CD4-positive, alpha-beta T cell (primary cell): ENCODE measurements at places on chromosomes 6 and 20.

- no peak for DNase-seq
These were observed 51.3 kb downstream of the FAM120B start for GRCh38 chr6:170357812-170358211.

GRCh38 chr6:25789475-25789874 lies 34.9 kb downstream of the SLC17A4 start:
- DNase-seq: no peak

DNA sequence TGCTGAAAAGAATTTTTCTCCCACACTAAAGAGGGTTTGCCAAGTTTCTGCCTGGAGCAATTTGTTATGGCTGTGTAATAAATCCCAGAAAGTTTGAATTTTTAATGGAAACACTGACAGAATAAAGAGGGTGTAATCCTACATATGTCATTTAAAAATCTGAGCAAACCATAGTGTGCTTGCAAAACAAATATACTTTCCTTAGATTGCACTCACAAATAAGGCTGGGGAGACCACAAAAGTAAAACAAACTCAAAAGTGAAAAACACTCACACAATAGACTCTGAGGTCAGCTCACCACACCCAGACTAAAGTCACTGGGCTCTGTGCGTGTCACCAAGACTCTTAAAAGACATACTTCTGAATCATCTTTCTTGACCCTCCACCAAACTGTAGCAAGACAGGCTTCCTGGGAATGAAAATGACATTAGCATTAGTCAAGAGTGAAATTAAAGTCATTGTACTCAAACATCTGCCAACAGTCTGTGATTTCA lies 4.8 kb upstream of the ATXN1 start:
- DNase-seq: peak; percentile 32

- no peak for DNase-seq
These were observed 208.4 kb downstream of the ADGRG6 start for GRCh38 chr6:142510211-142510610.

- no peak for DNase-seq
These were observed at the start of gene OVOL2 for GRCh38 chr20:18057101-18057993. TSS of gene OVOL2 (minus strand) at chr20:18057916. CDS start at chr20:18057634, 282 bp downstream.

- DNase-seq: no peak
These were observed 82.1 kb upstream of the SIRPA start for GRCh38 chr20:1813101-1813529.

GRCh38 chr20:49906101-49906604 lies 9.2 kb downstream of the SPATA2 start:
- DNase-seq: no peak

DNA sequence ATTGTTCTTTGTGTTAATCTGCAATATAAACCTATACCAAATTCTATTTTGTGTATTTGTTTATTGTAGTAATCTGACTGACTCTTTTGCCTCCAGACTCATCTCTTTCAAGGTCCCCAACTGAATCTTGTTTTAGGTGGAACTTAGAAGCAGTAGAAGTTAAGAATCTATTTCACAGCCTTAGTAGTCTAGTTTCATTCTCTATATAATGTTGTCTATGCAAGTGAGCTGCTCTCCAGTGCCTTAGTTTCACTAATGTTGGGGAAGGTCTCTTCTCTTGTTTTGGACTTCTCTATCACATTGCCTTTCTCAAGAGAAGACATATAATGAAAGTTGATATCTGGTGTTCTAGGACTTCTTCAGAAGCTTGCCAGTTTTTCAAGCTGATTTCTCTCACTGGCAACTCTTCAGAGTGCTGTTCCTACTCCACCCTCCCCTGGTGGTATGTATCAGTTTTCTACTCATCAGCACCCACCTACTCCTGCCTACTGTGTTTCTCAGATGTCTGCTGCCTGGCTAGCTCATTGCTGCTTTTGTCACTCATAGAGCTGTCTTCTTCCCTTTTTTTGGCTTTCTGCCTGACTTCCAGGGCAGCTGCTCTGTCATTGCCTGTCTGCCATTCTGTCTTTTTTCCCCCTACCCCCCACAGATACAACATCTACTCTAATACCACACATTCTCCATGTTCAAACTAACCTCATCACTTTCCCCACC lies 82.1 kb downstream of the PTPRA start:
- no peak for DNase-seq

- DNase-seq: no peak
These were observed 160.8 kb upstream of the BMP2 start for GRCh38 chr20:6606651-6607050.

- DNase-seq: no peak
These were observed 10.7 kb downstream of the SDC4 start for GRCh38 chr20:45337367-45338120.

DNA sequence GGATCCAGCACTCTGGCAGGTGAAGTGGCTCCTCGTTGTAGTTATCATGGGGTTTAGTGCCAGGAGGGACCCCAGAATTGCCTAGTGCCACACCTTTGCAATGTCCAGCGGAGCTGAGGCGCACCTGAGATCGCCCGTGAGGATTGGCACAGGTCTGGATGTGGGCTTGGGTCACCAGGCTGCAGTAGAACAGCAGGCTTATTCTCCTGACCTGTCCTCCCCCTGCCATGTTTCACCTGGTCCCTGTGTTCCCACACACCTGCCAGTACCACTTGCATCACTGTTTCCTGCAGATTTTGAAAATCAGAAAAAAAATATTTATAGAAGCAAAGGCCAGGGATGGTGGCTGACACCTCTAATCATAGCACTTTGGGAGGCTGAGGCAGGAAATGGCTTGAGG lies 16.7 kb downstream of the ENTPD6 start:
- no peak for DNase-seq

- DNase-seq: peak; percentile 53
These were observed 523 bp downstream of the CDS2 start for GRCh38 chr20:5127204-5127858.

DNA sequence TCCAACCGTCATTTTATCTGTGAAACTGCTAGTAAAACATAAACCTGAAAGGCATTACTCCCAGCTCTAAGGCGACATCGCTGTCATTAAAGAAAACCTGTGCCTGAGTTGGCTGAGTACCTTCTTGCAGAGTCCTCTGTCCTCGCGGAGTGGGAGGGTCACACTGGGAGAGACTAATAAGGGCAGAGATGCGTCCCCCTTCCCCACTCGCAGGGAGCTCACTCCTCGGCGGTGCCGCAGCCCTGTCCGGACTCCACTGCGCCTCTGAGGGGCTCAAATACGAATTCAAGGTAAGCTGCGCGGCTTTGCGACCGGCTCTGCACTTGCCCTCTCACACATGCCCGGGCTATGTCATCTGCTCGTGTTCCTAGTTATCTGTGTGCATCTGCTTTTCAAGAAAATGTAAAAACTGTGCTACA lies at the start of gene COL19A1:
COL19A1 (plus strand) TSS at position 206 of the 419 bp plus-strand sequence. CDS start 13,012 bp downstream, outside the sequence.
- peak; percentile 3 for DNase-seq

- DNase-seq: no peak
These were observed 7.3 kb upstream of the KCNG1 start for GRCh38 chr20:51029963-51030920.

DNA sequence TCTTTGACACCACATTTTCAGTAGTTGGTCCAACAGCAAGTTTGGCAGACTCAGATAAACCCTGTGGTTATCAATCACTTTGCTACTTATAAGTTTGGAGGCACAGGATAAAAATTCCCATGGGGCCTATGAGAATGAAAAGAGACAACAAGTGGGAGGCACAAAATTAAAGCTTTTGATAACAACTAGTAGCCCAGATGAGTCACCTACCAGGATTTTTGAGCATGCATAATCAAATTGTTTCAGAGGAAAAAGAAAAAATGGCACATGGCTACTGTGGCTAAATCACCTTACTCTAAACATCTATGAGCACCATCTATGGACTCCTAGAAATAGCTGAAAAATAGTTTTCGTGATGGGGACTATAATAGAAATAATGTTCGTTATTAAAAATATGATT lies 40.8 kb upstream of the BMP5 start:
- no peak for DNase-seq

DNA sequence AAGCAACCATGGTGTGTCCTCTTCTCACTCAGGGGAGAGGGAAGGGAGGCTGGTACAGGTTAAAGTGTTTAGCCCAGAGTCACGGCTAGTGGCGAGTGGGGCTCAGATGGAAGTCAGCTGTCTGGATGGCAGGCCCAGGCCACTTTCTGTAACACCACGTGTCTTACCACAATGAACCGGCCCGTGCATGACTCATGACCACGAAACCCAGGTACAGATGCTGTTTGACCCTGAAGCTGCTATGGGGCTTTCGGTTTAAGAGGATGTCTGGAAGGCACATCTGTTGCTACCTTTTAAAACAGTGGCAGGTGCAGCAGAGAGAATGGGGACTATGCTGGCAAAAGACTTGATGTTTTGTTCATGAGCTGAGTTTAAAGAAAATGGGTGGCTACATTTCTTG lies 36.5 kb upstream of the MPC1 start:
- peak; percentile 85 for DNase-seq

DNA sequence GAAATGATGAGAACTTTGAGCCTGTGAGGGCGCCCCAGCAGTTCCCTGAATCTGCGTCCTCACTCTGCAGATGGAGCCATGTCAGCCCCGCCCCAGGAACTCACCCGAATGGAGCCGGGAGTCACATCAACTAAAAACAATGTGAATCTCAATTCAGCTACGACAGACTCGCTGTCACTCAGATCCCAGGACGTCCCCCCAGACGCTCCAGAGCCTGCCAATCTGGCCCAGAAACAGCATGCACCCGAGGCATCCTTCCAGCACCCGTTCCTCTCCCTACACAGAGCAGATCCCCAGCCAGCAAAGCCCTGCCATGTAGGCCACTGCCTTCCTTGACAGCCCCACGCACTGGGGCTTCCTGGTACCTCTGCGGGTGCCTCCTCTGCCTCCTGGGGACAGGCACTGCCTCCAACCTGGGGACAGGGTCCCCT lies 248.0 kb downstream of the TTLL2 start:
- DNase-seq: no peak

- DNase-seq: no peak
These were observed 447.9 kb upstream of the OPRM1 start for GRCh38 chr6:153591159-153591558.

- DNase-seq: no peak
These were observed 44.7 kb downstream of the TNFAIP3 start for GRCh38 chr6:137911675-137912191.

GRCh38 chr6:79001415-79001814 lies 76.6 kb downstream of the PHIP start:
- no peak for DNase-seq

GRCh38 chr6:37709250-37709931 lies 11.7 kb upstream of the MDGA1 start:
- no peak for DNase-seq

DNA sequence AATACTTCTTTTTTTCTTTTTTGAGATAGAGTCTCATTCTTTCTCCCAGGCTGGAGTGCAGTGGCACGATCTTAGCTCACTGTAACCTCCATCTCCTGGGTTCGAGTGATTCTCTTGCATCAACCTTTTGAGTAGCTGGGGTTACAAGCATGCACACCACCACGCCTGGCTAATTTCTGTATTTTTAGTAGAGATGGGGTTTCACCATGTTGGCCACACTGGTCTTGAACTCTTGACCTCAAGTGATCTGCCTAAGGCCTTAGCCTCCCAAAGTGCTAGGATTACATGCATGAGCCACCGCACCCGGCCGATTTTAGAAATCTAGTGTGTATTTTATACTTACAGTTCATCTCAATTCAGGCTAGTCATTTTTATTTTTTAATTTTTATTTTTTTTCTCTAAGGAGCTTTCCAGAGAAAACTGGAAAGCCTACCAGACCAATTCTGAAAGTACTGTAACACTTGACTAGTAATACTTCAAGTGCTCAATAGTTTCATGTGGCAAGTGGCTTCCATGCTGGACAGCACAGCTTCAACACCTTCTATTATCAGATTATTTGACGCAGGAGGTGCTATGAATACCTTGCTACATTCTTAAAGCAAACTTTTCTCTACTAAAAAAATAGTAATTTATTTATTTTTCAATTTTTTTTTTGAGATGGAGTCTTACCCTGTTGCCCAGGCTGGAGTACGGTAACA lies 25.0 kb downstream of the POLR1C start:
- no peak for DNase-seq

DNA sequence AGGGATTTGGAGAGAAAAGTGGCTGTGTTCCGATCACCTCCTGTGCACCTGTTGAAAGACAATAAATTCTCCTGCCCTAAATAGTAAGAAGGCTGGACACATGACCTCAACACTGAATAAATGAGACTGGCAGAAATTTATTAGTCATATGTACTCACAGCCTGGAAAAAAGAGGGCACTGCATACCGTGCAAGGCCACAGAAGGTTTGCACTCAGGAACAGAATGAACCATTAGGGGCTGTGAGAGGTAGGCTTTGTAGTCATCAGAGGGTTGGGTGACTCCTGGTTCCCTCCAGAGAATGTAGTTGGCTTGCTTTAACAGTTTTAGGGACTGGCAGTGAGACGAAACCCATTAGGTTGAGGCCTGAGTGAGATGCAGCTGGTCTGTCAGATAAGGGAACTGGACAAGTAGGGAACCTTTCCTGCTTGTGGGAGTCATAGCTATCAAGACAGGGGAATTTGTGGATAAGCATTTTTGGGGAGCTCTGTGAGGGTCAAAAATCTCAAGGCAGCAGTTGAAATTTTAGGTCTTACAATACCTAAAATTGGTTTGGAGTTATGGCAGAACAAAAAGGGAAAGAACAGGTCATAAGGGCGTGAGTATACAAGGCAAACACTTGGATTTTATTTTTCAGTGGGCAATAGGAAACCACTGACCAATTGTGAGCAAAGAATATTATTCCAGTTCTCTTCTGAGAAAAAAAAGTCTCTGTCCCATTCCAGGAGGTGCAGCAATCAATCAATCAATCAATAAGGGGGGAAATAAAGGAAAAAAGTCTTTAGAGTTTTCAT lies 67.9 kb upstream of the BTN3A2 start:
- DNase-seq: no peak

GRCh38 chr6:18207949-18208348 lies 52.7 kb downstream of the KDM1B start:
- DNase-seq: no peak

GRCh38 chr6:43629104-43629504 lies at the start of gene GTPBP2:
TSS of gene GTPBP2 (minus strand) at chr6:43629264. CDS start at chr6:43629162, 102 bp downstream.
- DNase-seq: peak; percentile 94

DNA sequence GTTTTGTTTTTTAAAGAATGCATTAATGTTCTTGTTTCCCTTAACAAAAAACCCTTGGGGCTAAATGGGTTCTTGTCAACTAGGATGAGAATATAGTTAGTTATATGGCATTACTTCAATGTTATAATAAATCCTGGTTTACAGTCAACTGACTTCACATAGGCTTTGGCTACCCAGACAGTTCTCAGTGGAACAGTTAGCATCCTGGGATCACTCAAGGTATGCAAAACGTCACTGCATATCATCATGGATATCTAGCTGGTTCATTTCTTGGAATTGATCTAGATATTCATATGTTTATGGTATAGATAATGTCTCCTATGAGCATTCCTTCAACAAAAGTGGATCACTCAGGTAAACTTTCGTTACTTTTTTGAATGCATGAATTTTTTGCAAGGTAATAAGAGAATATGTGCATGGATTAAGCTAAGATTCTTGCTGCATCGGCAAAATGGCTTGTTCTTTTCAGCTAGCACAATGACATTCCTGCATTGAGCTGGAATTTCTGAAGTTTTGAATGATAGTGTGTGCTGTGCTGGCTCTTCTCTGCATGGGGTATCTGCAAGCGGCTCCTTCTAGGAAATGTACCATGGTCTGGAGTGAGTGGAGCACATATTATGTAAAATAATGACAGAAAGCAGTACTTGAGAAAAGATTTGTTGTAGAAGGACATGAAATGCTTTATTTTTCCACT lies 138.9 kb downstream of the ADGRG6 start:
- no peak for DNase-seq
